ENCODE measurements at places on chromosomes 2 and 18. TPM values are rescaled to one million over a fixed set of nuclear protein-coding genes. Genes with fewer than 3 reads are reported as not detected.

Gene ITGA4
- total RNA-seq: 278 TPM

DNA sequence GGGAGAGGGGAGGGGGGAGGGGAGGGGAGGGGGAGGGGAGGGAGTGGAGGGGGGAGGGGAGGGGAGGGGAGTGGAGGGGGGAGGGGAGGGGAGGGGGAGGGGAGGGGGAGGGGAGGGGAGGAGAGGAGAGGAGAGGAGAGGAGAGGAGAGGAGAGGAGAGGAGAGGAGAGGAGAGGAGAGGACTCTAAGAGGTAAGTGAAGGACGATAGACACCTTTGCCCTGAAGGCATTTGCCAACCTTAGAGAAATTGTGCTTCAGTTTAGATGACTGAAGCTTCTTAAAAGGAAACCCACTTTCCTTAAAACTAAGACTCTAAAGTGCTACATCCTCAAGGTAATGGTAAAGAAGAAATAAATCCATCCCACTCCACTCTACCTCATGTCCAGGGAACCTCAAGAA is 19.2 kb downstream of the GPR75 start:
- no peaks in the 10 kb centered on the region for H3K36me3 ChIP-seq
- H3K27me3 ChIP-seq: no peaks in the 10 kb centered on the region
- no peak overlapping the region for H3K27ac ChIP-seq
- no peak for DNase-seq

- peaks cover 47% of the 10 kb centered on the region for H3K36me3 ChIP-seq
- no peaks in the 10 kb centered on the region for H3K27me3 ChIP-seq
- H3K27ac ChIP-seq: no peak overlapping the region
- DNase-seq: no peak
These were observed 101.7 kb upstream of the TFCP2L1 start for GRCh38 chr2:121386707-121387106.

DNA sequence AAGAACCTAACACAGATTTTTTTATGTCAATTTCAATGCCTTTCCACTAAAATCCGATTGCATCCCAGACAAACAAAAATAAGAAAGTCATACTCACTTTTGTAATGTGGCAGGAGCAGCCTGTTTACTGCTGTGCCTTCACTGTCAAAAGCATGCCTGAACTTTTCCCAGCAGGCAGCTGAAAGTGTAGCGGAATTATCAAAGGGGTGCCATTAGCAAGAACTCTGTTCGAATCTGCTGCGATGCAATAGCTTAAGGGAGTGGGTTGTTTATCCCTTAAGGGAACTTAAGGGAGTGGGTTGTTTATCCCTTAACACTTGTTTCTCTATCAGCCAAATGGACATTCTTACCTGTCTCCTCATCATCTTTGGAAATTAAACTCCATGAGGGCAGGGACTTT is 243.5 kb downstream of the PAX3 start:
- H3K27me3 ChIP-seq: peaks cover 2% of the 10 kb centered on the region
- H3K36me3 ChIP-seq: no peaks in the 10 kb centered on the region
- H3K4me1 ChIP-seq: no peaks in the 10 kb centered on the region

DNA sequence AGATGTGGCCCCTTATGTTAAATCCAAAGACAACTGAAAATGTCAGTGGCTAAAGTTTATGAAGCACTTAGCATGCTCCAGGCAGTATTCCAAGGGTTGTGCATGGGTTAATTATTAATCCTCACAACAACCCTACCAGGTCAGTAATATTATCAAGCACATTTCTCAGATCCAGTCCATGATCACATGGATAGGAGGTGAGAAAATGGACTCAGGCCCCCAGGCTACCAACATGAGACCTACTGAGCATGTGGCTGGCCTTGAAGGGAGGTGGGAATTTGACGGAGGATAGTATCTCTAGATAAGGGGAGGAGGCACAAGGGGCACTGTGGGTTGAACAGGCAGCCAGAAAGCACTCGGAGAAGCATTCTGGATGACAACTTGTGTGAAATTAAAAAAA is 412.0 kb downstream of the MEIS1 start:
- H3K36me3 ChIP-seq: no peaks in the 10 kb centered on the region
- H3K4me1 ChIP-seq: no peaks in the 10 kb centered on the region
- no peak overlapping the region for H3K4me3 ChIP-seq
- no peak overlapping the region for H3K27ac ChIP-seq
- H3K27me3 ChIP-seq: no peaks in the 10 kb centered on the region

GRCh38 chr18:564708-565561 is 15.2 kb upstream of the CETN1 start:
- no peaks in the 10 kb centered on the region for H3K27me3 ChIP-seq
- H3K4me1 ChIP-seq: no peaks in the 10 kb centered on the region
- H3K36me3 ChIP-seq: no peaks in the 10 kb centered on the region
- H3K27ac ChIP-seq: no peak overlapping the region

DNA sequence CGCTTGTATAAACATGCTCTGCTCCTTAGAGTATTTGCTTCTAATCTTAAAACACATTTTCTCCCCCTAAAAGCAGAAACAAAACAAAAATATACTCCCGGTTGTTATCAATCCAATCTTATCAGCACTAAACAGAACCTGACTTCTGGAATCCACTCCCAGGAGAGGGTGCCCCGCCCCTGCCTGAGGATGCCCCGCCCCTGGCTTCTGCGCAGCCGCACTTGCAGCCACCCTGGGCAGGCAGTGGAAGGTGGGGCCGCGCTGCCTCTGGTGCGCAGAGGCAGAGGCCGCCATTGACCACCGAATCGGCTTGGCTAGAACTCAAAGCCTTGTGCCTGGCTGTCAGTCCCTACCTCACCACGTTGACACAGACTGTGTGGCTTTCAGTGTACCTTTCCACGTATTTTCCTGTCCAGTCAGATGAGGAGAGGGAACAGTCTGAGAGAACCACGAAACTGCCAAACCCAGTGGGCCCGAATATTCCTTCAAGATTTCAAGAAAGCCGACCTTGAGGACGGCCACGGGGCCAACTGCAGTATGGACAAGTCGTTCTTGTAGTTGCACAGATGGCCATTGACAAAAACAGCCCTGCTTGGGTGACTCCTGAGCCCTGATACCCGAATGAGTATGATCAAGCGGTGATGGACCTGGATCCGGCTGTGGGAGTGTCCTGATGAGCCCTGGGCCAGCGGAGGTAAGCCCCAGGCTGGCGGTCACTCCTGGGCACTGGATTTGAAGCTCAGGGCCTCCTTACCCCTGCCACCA is 46.2 kb upstream of the ARHGAP28 start:
- no peaks in the 10 kb centered on the region for H3K36me3 ChIP-seq
- no peak overlapping the region for H3K27ac ChIP-seq
- H3K4me3 ChIP-seq: no peak overlapping the region

All from CD4-positive, alpha-beta memory T cell (primary cell).